ENCODE measurements at places on chromosomes 4 and X.

DNA sequence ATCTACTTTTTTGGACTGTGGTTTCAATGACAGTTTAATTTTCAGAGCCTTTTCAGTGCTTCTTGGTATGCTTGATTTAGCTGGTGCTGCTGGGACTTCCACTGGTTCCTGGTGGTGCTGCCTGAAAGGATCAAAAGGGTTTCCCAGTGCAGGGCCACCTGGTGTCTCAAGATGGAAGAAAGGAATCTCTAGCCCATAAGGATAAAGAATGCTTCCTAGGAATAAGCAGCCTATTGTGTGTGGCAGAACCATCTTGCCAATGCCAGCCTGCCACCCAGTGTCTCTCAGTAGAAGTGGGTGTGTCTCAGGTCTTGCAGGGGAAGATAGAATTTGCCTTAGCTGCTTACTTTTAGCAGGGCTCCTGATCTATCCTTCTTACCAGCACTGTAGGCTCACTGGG is 15.0 kb upstream of the RAI2 start:
- DNase-seq = no peak

GRCh38 chrX:51837921-51838320 is 55.5 kb upstream of the MAGED1 start:
- no peak for DNase-seq

GRCh38 chrX:48864210-48864609 is 28.8 kb upstream of the PCSK1N start:
- no peak for DNase-seq

- DNase-seq = no peak
Observed at GRCh38 chrX:46333550-46333949, 211.7 kb downstream of the ZNF674 start.

- no peak for DNase-seq
Observed at GRCh38 chr4:166277401-166277800, 404.4 kb downstream of the TLL1 start.

GRCh38 chrX:40262157-40263013 is 164.6 kb upstream of the BCOR start:
- DNase-seq = peak; percentile 30

DNA sequence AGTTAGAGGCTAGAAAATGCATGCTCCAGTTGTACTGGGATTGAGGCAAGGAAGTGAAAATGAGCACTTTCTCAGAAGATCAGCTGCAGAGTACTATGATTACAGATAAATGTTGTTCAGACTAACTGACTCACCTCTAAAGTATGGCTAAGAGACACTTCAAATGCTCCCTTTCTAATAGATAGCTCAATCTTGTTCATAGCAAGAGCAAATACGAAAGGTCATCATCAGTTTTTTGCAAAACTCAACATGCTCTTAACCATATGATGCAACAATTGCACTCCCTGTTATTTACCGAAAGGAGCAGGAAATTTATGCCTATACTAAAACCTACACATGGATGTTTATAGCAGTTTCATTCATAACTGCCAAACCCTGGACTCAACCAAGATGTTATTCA is 838.4 kb upstream of the INTU start:
- no peak for DNase-seq

DNA sequence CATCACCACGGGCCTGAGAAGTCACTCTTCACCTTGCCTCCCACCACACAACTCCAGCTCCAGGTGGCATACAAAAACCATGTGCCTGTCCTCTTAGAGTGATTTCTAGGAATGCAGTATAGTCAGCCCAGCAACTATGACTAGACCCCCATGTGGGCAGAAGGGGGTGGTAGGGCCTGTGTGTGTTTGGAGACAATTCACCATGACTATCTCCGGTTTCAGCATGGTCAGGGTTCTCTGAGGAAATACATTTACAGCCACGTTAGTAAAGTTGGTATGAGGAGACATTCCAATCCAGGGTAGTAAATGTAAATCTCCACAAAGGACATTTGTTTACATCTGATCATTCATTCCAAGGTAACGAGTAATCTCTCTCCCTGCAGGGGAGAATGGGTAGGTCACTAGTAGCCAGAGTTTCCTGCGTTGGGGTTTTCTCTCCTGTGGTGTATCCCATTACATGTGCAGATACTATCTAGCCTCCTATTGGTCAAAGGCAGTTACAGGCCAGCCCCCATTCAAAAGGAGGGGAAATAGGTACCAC is 4.2 kb upstream of the MTMR1 start:
- peak; percentile 58 for DNase-seq

DNA sequence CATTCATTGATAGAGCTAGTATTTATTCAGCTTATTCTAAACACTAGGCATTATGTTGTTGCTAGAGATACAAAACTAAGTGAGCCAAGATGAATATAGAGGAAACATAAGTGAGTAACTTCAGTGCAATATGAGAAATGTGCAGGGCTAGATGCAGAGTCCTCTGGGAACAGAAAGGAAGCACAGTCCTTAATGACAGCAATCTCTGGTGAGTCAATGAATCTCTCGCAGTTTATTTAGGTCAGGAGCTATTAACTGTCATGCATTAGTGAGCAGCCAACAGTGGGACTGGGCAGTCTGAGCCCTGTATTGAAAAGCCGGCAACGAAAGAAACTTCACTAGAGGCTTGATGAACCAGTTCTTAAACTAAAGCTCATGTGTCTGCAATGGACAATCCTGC is 598.1 kb upstream of the MAGEB2 start:
- DNase-seq = peak; percentile 0

- no peak for DNase-seq
Observed at GRCh38 chr4:107693132-107693531, 26.9 kb downstream of the PAPSS1 start.

GRCh38 chr4:62006108-62006507 is 806.0 kb downstream of the ADGRL3 start:
- DNase-seq = no peak

DNA sequence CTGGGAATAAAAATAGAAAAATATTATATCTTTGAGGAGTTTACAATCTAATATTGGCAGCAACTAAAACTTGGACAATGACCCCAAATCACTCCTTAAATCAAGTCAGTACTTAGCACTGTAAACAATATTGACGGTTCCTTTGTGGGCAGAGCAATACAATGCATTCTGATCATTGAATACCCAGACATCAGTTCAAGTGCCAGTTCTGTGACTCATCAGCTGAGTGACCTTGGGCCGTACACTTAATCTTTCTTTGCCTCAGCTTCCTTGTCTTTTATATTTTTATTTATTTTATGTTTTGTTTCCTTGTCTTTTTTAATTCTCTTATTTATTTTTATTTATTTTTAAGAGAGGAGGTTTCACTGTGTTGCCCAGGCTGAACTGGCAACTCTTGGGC is 112.2 kb upstream of the ANXA3 start:
- no peak for DNase-seq

DNA sequence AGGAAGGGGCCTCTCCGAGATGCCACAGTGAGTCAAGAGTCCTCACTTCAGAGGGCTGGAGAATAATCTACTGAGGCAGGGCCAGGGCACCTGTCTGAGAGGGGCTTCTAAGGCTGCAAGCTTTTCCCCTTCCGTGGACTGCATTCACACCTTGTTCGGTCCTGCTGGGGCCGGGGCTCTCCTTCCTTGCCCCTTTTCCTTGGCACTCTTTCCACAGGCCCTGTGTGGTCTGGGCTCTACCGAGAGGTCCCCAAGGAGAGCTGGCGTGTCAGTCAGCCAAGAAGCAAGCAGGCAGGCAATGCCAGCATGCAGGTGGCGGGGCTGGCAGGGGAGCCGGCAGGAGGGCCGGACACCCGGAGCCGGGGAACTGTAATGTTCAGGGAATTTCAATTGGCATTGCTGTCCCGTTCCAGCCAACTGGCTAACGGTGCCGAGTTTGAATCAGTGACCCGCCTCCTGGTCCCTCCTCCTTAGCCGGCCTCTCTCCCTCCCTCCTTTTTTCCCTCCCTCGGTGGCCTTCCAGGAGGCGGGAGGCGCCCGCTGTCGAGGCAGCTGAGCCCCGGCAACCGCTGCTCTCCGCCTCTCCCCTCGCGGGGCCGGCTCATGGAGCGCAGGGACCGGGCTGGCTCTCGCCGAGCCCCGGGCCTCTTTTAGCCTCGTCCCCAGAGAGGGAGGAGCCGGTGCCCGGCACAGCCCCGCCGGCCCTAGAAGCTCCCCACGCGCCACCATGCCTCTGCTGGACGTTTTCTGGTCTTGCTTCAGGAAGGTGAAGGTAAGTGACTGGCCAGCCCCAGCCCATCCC is at the start of gene STARD8:
STARD8 (plus strand) TSS at position 511 of the 802 bp plus-strand sequence; CDS start at position 728, 217 bp downstream.
- DNase-seq = peak; percentile 67

DNA sequence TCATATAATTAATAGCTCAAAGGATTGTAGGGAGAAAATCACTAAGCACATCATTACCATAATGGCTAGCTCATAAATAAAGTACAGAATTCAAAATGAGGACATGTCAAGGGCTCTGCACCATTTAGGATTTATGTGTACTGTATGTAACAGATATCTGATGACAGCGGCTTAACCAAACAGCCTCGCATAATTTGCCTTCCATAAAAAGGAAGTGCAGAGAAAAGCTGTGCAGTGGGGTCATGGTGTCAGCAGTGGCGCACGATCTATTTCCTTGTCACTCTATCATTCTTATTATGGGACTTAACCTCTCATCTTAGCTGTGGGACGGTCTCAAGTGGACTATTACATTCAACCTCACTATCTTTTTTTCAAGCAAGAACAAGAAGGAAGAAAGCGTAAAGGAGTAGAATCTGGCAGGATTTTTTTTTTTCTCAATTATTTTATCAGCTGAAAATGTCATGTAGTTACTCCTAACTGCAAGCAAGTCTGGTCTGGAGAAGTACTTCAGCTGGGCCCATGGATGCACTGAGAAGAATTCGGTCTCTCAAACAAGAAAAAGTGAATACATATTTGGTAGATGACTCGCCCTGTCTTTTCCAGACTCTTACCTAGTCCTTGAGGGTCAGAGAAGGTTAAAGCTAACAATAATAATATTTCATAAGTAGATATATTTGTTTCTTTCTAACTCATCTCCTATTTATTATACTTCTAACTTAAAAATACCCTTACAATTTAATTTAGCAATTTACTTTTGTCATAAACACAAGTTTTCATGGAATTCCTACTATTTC is 94.6 kb downstream of the COX18 start:
- no peak for DNase-seq

DNA sequence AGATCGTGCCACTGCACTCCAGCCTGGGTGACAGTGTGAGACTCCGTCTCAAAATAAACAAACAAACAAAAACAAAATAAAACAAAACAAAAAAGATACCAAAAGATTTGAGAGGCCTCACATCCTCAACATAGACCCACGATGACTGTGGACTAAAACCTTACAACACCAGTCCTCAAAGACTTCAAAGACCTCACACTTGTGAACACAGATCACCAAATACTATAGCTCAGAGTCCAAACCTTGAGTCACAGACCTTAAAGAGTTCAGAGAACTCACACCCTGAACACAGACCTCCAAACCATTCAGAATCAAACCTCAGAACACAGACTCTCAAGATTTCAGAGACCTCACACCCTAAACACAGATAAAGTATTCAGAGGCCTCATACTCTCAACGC is 12.7 kb upstream of the PAGE4 start:
- no peak for DNase-seq

DNA sequence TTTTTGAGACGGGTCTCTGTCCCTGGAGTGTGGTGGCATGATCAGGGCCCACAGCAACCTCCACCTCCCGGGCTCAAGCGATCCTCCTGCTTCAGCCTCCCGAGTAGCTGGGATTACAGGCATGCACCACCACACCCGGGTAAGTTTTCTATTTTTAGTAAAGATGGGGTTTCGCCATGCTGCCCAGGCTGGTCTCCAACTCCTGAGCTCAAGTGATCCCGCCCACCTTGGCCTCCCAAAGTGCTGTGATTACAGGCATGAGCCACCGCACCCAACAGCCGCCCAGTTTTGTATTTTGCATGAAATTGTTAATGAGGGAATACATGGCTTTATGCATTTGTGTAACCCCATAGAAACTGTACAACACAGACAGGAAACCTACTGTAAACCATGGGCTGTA is 2.8 kb upstream of the ARHGAP4 start:
- DNase-seq = no peak

GRCh38 chr4:121692261-121692660 is 4.5 kb downstream of the ANXA5 start:
- no peak for DNase-seq

- DNase-seq = no peak
Observed at GRCh38 chrX:71859637-71860036, 51.0 kb upstream of the NHSL2 start.

- DNase-seq = no peak
Observed at GRCh38 chrX:39477031-39477761, 620.6 kb downstream of the BCOR start.

DNA sequence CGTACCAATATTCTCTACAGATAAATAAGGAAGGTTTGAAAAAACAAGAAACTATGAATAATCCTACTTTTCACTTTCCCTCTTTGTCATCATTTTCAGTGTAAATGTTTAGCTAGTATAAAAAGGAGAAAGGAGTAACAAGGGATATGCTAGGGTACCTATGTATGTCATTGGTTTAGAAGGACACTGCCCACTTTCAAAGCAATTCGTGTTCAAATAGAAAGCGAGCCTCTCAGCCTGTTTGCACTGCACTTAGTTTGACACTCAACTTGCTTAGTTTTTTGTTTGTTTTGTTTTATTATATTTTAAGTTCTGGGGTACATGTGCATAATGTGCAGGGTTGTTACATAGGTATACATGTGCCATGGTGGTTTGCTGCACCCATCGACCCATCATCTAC is 21.6 kb upstream of the RXFP1 start:
- DNase-seq = no peak

DNA sequence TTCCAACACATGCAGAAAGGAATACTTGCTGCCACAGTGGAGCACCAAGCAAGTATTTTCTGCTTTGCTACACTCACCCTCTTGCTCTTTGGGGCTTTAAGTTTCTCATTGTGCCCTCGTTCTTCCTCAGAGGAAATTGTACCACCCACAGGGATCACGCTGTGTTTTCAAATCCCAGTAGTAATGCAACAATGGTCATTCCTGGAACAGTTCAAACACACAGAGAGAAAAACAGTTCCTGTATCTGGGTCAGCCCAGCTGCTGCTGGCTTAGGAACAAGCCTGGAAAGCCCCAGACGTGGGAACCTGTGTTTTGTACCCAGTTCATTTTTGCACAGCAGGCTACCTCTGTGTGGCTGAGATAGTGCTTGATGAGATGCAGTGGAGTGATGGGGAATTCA is 907.8 kb downstream of the STPG2 start:
- no peak for DNase-seq

- DNase-seq = no peak
Observed at GRCh38 chr4:102761906-102762305, 1.1 kb upstream of the MANBA start.

GRCh38 chr4:128228845-128229795 is 58.5 kb downstream of the PGRMC2 start:
- DNase-seq = no peak

DNA sequence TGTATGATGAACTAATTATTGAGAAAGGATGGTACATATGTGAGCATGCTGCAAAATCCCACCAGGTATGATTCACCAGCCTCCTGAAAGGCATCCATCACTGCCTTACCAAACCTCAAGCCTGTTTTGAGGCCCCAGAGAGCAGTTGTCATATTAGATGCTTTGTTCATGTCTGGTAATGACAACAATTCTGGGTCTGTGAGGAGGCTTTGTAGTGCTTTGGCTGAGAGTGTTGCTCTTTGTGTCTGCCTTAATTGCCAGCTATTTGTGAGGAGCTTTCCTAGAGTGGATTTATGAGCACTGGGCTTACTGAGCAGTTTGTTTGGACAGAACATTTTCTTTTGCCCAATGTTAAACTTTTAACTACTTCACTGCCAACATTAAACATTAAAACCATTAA is 69.2 kb downstream of the HEPH start:
- no peak for DNase-seq

Data from H54 (cell line).